Cardiac septum (tissue), 1 donor: ENCODE measurements at places on chromosomes 11 and 22.

DNA sequence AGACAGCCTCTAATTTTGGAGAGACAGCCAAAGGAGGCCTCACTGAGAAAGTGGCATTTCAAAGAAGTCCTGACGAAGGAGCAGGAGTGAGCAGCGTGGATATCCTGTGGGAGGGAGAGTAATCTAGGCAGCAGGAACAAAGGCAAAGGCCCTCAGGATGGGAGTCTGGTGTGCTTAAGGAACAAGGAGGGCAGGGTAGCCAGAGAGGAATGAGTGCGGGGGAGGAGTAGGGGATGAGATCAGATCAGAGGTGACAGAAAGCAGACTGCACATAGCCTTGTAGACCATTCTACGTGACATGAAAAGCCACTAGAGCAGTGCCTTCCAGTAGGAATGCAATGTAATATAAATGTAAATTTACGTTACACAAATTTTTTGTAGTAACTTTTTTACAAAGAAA, 5.6 kb downstream of the SLC36A4 start:
- DNase-seq = no peak

- DNase-seq = no peak
Measured at GRCh38 chr11:72316984-72317383, 73.0 kb upstream of the PHOX2A start.

GRCh38 chr11:44915621-44916020, 35.1 kb downstream of the TP53I11 start:
- no peak for DNase-seq

GRCh38 chr11:19816817-19817216, 104.2 kb downstream of the NAV2 start:
- DNase-seq = no peak

- peak; percentile 87 for DNase-seq
Measured at GRCh38 chr22:36862251-36863242, 1.7 kb downstream of the NCF4 start.

DNA sequence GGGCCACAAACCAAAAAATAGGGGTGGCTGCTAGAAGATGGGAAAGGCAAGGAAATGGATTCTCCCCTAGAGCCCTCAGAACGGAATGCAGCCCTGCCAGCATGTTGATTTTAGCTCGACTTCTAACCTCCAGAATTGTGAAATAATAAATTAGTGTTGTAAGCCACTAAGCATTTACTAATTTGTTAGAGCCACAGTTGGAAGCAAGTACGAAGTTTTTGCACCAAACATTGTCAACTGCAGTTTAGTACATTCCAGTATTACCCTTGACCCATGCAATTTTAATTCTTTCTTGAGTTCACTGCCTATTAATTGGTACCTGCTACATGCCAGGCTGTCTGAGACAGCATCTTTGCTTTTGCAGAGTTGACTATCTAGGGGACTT, 32.2 kb downstream of the PARVA start:
- no peak for DNase-seq

GRCh38 chr11:96388891-96389719, 607 bp downstream of the CCDC82 start:
- no peak for DNase-seq

- no peak for DNase-seq
Measured at GRCh38 chr11:128156486-128156885, 430.9 kb downstream of the ETS1 start.

DNA sequence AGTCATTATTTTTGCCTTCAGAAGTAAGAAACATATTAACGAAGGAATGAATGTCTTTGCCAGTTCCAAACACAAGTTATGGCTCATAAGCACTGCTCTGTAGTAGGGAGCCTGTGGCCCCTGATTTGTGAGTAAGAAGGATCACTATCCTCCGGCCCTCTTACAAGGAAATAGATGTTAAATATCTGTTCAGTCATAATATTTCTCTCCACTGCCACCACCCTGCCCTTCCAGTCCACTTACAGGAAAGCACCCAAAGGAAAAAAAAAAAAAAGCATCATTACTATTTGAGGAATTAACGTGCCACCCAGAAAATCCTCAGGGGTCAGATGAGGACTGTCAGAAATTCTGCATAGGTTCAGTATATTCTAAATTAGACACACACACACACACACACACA, 123.4 kb downstream of the ETS1 start:
- no peak for DNase-seq

DNA sequence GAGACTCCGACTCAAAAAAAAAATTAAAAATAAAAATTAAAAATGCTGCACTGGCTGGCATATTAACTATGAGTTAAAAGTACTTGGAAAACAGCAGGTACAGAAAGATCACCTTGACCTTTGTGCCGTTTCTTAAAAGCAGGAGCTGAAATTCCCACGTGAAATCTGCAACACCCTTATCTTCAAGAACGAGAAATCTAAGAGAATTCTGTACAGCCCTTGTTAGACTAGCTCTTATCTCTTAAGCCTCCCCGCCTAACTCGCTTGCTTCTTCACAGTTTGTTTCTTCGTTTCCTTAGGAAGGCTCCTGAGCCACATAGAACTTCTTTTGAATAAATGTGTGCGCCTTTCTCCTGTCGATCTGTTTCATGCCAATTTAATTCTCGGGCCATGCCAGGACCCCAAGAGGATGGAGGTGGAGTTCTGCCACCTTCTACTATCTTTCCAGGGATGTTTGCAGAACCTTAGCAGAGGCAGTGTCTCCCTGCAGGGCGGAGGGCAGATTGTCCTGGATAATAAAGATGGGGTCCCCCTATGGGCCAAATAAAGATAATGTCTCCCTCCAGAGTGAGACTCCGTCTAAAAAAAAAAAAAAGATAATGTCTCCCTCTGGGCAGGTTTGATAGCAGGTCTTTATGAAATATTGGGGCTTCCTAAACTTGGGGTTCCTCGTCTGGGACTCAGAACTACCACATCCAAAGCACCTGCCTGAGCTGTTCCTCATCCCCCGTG, 27.4 kb upstream of the SYT8 start:
- DNase-seq = no peak

- DNase-seq = no peak
Measured at GRCh38 chr11:37449146-37449545, 851.1 kb upstream of the RAG2 start.

DNA sequence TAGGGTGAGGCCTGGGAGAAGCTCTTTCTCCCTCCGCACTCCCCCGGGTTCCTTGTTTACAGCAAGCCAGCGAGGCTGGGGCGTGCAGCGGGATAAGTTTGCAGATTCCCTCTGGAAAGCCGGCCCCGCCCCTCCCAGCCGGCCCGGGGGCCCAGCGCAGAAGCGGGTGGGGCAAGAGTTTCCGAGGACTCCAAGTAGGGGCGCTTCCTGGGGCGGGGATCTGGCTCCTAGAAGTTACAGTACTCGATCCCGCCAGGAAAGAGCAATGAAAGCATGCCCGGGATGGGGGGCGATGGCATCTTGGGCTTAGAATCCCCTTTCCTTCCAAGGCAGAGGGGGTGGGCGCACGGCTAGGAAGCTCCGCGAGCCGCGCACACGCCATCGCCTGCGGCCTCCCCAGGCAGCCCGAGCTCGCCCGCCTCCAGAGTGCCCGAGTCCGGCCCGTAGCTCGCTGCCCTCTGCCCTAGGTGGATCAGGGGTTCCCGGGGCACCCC, 385 bp downstream of the TST start:
- DNase-seq = peak; percentile 81

DNA sequence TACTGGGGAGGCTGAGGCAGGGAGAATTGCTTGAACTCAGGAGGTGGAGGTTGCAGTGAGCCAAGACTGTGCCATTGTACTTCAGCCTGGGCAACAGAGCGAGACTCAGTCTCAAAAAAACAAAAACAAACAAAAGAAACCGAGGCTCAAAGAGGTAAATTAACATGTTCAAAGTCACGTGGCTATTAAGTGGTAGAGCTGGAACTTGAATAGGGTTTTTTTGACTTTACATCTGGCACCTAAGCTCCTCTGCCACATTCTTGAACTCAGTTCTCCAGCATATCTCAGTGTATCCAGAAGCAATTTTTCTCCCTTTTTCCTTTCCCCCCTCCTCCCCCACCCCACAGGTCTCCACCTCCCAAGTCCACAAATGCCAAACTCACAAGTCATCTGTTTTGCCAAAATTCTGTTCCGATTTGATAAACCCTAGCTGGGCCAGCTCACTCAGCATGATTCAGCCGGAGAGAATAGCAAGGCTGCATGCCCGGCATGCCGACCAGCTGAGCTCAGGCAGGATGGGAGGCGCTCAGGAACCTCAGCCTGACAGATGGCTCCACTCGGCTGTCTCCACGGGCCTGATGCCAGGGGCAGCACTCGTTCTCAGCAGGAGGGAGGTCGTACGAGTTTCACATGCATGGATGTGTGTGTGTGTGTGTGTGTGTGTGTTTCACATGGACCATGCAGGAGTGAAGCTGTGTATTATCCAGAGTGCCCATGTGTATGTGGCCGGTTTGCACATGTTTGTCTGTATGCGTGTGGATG, 63.2 kb upstream of the RRAS2 start:
- peak; percentile 89 for DNase-seq

GRCh38 chr22:31451709-31452571, 37.7 kb downstream of the EIF4ENIF1 start:
- no peak for DNase-seq

DNA sequence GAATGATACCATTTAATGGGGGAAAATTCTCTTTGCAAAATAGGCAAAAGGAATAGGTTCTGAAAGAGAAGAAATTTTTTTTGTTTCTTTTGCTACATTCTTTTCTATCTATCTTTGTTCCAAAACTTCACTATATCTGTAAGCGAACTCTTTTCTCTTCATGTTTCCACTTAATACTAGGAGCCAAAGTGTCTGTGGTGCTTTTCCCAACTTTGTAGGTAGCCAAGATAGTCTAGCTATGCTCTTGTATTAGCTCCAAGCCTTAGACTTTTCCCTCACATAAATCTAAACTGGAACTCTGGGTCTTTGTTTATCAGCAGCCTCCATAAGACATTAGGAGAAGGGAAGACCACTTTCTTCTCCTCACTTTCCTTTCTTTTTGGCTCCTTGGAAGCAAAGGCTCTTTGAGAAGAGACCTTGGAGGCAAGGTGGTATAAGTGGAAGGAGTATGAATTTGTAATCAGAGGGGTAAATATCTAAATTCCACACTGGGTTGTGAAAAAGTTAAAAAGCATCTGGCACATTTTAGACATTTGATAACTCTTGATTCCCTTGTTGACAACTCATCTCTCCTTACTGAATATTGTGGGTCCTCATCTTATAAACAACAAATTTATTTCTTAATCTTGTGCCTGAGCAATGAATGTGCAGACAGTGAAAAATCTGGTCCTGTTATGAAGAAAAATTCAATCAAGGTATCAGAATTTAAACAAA, 130.0 kb downstream of the EHF start:
- no peak for DNase-seq

GRCh38 chr11:97754976-97755375, 1265.8 kb upstream of the CNTN5 start:
- no peak for DNase-seq

GRCh38 chr11:34174412-34175041, 69.1 kb downstream of the NAT10 start:
- peak; percentile 89 for DNase-seq

DNA sequence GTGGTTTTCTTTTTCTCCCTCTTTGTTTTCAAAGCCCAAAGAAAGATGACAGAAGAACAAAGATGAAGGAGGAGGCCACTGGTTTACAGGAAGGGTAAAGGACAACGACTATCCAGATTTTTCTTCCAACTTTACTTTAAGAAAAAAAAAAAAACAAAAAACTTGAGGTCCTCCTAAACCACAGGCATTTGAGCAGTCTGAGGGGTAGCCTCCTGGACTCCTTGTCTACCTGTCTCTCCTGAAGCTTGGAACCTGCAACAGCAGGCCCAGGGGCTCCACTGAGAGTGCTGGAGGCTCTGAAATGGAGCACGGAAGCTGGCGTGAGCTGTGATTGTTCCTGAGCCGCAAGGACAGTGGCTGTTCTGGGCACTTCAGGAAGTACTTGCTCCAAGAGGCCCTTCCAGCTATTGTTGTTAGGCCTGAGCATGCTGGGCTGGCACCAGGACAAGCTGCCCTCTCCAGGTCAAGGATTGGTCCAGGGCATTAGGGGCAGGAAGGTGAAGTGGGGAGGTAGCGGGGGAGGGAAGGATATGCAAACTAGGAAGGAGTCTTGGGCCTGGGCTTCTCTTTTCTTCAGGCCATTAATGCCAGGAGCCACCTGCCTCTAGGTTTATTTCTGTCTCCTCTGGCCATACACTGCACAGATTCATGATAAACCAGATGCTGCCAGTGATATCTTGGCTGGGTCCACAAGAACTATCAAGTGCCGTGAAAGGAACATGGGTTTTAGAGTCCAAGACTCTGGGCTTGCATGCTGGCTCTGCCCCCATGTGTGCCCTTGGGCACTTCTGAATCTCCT, 147.3 kb downstream of the CCDC34 start:
- DNase-seq = no peak

DNA sequence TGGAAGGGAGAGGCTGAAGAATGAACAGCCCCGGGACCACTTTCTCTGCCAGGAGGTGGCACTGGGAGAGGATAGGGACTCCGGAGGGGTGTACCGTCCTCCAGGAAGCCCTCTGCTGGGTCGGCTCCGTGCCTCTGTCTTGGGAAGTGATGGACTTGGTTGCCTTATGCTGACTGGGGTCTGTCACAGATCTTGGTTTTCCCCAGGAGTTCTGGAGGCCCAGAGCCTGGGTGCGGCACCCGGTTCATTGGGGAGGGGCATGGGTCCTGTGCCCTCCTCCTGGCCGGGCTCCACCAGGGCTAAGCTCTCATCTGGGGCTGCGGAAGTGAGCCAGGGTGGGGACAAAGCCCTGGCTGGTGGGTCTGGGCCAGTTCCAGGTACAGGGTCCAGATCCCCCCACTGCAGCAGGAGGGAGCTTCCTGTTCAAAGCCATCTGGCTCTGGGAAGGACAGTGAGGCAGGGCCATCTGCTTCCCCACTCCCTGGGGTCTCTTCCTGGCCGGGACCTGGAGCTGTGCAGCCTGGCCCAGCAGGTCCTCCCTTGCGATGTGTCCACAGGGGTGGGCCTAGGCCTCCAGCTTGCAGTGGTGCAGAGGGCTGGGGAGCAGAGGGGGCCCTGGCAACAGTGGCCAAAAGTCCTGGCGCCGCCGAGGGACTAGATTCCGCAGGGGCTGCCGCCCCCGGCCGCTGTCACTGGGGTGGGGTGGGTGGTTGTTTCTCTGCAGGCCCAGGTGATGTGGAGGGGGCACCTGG, 1.1 kb upstream of the AP2A2 start:
- DNase-seq = no peak

GRCh38 chr22:42869463-42869862, 12.4 kb upstream of the ARFGAP3 start:
- DNase-seq = no peak

GRCh38 chr22:46002757-46003270, 25.9 kb upstream of the WNT7B start:
- no peak for DNase-seq

GRCh38 chr22:26549902-26550497, 37.7 kb upstream of the TFIP11 start:
- no peak for DNase-seq

DNA sequence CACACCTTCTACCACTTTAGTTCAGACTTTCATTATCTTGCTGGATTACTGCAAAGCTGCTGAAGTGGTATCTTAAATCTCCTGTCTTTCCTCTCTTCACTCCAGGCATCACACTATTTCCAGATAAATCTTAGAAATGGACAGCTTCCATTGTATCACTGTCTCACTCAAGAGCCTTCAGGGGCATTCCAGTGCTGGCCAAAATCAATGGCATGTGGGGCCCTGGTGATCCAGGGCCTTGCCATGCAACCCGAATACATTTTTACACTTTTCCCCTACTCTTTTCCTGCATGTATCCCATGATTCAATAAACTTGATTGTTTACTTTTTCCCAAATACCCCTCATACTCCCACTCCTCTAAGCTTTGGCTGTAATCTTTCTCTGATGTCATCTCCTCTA, 39.4 kb upstream of the DEUP1 start:
- no peak for DNase-seq
